ENCODE measurements at places on chromosomes 7 and 10.

DNA sequence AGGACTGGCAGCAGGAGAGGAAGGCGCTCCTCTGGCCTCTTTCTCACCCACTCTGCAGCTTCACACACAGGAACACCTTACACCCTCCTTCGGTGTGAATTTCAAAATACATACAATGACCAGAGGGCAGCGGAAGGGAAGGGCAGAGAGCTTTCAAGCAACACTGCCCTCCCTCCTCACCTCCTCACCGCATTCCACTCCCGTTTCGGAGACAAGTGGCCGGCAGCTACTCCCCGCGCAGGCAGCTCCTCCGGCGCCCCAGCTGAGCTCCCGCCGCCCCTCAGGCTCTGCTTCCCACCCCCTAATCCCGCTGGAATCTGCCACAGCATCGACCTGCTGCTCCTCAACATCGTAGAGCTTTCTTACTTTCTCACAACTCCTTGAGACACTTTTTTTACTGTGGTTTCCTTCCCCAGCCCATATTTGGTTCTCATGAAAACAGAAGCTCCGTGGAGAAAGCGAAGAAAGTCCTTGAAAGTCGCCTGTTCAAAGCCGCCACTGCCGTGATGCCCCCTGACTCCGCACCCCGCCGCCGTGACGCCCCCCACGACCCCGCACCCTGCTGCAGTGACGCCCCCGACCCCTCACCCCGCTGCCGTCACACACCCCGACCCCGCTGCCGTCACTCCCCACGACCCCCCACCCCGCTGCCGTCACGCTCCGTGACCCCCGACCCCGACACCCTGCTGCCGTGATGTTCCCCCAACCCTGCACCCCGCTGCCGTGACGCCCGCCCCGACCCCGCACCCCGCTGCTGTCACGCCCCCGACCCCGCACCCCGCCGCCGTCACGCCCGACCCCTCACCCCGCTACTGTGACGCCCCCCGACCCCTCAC, 14.6 kb upstream of the GPER1 start:
- no peak for DNase-seq

- DNase-seq: no peak
Measured at GRCh38 chr7:108648989-108649388, 79.3 kb downstream of the DNAJB9 start.

- no peak for DNase-seq
Measured at GRCh38 chr10:6746782-6747181, 166.7 kb upstream of the PRKCQ start.

DNA sequence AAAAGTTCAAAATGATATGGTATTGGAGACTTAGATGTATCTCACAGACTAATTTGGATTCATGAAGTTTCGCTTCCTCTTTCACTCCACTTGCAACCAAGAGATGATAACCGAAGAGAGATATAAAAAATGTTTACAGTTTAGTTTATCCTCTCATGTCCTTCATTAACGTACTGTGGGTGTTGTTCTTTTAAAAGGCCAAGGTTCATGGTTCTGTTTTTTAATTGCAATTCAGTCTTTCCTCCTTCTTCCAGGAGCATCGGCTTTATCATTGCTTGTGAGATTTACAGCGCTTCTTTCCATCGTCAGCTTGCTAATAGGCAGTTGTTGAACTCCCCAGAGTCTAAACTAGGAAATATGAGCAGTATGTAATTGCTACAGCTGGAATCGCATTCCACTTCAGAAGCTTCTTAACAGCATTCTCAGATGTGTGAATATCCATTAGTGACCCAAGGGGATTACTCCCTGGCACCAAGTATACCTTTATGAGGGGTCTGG, 75.9 kb upstream of the HGF start:
- DNase-seq: no peak

GRCh38 chr7:30804078-30804661, 33.0 kb downstream of the MINDY4 start:
- DNase-seq: no peak

DNA sequence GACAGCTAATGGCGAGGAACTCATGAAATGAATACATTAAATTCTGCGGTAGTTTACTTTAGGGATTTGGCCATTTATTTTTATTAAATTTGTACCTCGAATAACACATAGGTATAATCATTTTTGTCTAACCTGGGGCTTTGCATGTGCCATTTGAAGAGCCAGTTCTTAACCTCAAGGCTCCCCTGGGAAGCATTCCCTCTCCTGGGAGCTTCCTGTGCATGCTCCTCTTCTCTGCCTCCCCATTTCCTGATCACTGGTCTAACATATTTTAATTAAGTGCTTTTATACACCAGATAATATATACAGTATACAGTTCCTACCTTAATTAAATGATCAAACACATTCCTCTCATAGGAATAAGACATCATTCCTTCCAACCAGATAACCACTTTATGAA, 183.9 kb upstream of the FZD1 start:
- no peak for DNase-seq

GRCh38 chr7:121279060-121279620, 49.7 kb upstream of the WNT16 start:
- no peak for DNase-seq

All from activated T-helper 9 cell treated with anti-CD3 and anti-CD28 coated beads, Interleukin-2, amount 50 U/mL, for 16 hours (primary cell).